Memory B cell (primary cell): ENCODE measurements at places on chromosomes 12 and 14.

- DNase-seq: no peak
Observed at GRCh38 chr12:4137015-4137414, 136.5 kb upstream of the CCND2 start.

- no peak for DNase-seq
Observed at GRCh38 chr12:9509464-9510161, 98.1 kb downstream of the KLRB1 start.

DNA sequence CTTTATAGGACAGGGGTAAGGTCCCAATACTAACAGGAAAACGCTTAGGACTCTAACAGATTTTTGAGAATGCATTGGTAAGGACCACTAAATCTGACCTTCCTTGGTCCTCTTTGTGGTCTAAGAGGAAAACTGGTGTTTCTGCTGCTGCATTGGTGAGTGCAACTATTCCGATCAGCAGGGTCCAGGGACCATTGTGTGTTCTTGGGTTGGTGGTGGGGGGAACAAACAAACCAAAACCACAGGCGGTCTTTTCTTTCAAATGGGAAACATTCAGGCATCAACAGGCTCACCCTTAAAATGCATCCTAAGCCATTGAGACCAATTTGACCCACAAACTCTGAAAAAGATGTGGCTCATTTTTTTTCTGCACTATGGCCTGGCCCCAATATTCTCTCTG lies 20.7 kb downstream of the EPYC start:
- no peak for DNase-seq

DNA sequence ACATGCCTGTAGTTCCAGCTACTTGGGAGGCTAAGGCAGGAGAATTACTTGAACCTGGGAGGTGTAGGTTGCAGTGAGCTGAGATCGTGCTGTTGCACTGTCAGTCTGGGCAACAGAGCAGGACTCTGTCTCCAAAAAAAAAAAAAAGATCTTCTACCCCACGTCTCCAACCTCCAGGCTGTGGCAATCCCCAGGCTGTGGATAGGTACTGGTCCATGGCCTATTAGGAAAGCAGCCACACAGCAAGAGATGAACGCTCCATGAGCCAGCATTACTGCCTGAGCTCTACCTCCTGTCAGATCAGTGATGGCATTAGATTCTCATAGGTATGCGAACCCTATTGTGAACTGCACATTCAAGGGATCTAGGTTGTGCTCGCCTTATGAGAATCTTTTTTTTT lies 6.1 kb upstream of the PTGES3 start:
- no peak for DNase-seq

- no peak for DNase-seq
Observed at GRCh38 chr12:6279256-6279628, 31.2 kb upstream of the PLEKHG6 start.

- DNase-seq: no peak
Observed at GRCh38 chr14:95460647-95461478, 55.6 kb downstream of the SYNE3 start.

DNA sequence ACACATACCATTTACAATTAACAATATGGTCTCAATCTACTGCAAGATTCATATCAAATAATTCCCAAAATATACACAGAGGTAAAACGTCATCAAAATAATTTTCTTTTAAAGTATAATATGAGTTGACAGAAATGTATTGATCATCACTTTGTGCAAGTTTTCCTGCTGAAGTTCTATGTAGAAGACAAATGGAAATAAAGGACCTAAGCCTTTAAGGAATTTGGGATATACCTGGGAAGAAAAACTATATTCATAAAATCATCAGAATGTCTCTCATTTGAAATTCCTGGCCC lies 61.1 kb upstream of the DAAM1 start:
- no peak for DNase-seq

- DNase-seq: no peak
Observed at GRCh38 chr12:10617863-10618262, 4.5 kb upstream of the MAGOHB start.

- no peak for DNase-seq
Observed at GRCh38 chr12:99600388-99600787, 47.2 kb upstream of the GARIN6 start.

GRCh38 chr12:63151623-63152320 lies 771 bp upstream of the AVPR1A start:
- DNase-seq: no peak

DNA sequence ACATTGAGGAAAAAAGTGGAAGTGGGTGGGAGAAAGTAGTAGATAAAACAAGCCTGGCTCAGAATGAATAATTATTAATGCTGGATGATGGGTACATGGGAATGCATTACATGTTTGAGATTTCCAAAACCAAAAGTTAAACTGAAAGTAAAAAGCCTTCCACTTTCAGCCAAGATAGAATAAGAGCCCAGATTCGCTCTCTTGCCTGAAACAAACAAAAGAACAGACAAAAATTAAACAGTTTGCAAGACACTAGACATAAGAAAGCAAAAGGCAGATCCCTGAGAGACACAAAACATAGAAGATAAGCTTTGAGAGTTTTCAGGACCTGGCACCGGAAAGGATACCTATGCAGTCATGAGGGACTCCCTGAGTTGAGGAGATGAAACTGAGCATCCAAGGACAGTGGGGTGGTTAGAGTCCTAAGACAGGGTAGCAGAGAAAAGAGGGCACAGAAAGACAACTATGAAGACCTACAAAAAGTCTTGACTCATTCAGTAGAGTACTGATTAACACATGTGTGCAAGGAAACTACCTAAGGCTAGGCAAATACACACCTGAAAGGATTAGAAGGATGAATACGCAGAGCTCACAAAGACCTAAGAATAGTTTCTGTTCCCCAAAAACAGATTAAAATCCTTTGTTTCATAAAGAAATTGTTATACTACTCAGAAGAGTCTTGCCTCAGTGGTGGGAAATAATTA lies 54.1 kb downstream of the CEP83 start:
- no peak for DNase-seq

DNA sequence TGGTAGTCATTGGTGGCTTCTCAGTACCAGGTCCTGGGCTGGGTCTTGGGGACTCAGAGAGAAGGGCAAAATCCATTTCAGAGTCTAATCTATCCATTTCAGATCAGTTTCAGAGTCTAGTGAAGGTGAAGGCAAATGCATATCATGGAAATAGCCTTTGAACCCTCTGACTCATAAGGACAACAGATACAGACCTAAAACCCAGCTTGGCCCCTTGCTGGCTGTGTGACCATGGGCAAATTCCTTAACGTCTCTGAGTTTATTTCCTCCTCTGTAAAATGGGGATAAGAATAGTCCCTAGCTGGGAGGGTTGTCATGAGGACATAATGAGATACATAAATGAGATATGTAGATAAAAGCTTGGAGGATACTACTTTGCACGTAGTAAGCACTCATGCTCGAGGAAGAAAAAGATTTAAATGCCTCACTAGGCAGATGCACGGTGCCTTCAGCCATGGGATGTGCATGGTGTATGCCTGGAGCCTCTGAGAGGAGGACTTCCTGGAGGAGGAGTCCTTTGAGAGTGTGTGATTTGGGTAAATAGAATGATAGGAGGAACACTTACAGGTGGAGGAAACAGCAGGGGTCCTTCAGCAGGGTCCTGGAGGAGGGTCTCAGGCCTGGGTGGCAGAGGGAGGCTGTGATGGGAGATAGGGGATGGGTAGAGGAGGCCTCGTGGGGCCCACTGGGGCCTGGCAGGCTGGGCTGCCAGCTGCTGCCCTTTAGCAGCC lies 8.0 kb downstream of the DTX1 start:
- no peak for DNase-seq
